Endodermal cell (in vitro differentiated cells): ENCODE measurements at places on chromosomes 3 and 15. TPM values are rescaled to one million over a fixed set of nuclear protein-coding genes. Genes with fewer than 3 reads are reported as not detected.

GRCh38 chr3:16183601-16184270 is 9.3 kb downstream of the GALNT15 start:
- DNase-seq = peak; percentile 17
- H3K36me3 ChIP-seq = no peaks in the 10 kb centered on the region
- H3K27me3 ChIP-seq = peaks cover 29% of the 10 kb centered on the region

DNA sequence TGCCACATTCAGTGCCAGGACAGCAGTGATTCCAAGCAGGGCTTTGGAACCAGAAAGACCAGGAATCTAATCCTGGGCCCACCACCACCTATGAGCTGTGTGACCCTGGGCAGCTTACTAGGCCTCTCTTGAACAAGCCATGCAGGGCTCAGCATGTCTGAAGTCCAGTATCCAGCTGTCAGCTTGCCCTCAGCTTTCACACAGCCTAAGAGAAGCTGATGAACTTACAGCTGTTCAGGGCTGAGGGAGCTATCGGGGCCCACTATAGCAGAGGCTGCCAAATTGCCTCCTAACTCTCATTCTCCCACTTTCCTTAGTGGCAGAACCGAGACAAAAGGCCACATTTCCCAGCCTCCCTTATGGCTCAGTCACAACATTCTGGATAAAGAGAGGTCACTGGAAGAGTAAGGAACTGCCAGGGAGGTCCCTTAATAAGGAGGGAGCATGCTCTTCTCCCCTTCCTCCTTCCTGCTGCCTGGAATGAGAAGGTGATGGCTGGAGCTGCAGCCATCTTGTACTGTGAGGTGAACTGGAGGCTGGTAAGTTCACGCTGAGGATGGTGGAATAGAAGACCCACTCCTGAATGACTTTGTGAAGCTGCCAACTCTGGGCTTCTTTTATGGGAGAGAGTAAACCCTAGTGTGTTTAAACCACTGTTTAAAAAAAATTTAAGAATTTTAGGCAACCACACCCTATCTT is 34.5 kb downstream of the FEM1B start:
- H3K27me3 ChIP-seq = no peaks in the 10 kb centered on the region
- H3K4me3 ChIP-seq = no peak overlapping the region
- H3K27ac ChIP-seq = no peak overlapping the region
- no peaks in the 10 kb centered on the region for H3K36me3 ChIP-seq
- H3K4me1 ChIP-seq = peaks cover 3% of the 10 kb centered on the region

DNA sequence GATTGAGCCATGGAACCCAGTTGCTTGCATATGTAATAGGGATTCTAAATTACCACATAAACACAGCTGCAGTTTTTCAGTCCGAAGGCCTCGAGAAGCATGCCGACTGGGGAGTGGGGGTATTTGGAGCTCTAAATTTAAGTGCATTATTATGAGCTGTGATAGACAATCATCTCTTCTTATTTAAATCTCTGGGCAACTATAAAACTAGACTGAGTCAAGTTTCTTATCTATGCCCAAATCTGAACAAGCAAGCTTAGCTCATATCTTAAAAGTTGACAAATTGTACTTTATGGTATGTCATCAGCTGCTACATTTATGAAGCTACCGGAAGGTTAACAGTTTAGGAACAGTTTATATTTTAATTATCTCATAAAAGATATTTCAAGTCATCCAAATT is 19.5 kb upstream of the THRB start:
- peaks cover 37% of the 10 kb centered on the region for H3K27me3 ChIP-seq
- no peaks in the 10 kb centered on the region for H3K4me1 ChIP-seq
- no peak for DNase-seq
- H3K27ac ChIP-seq = no peak overlapping the region
- H3K36me3 ChIP-seq = no peaks in the 10 kb centered on the region
- no peak overlapping the region for H3K4me3 ChIP-seq

GRCh38 chr15:89368566-89369223 is 34.1 kb upstream of the POLG start:
- DNase-seq = peak; percentile 75
- H3K27me3 ChIP-seq = peaks cover 100% of the 10 kb centered on the region
- peak overlapping the region; percentile 1 for H3K4me3 ChIP-seq
- no peaks in the 10 kb centered on the region for H3K4me1 ChIP-seq
- H3K36me3 ChIP-seq = no peaks in the 10 kb centered on the region

GRCh38 chr15:68565726-68566125 is 13.1 kb upstream of the CORO2B start:
- no peak overlapping the region for H3K27ac ChIP-seq
- H3K27me3 ChIP-seq = peaks cover 2% of the 10 kb centered on the region
- H3K4me3 ChIP-seq = no peak overlapping the region
- DNase-seq = peak; percentile 56

DNA sequence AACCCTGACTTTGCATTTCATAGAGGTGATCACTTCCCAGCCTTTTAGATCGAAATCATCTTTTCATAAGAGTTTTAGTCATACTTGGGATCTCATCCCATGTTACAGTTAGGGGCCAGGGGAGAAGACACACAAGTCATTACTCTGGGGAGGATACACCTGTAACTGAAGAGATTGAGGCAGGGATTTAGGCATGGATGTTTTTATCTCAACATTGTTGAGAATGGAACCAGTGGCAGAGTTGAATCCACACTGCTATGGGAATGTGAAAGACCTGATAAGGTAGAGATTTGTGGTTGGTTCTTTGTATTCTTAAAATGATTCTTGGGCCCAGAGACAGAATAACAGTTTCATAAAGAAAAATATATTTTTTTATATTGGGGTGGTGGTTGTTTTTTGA is 16.2 kb upstream of the CLEC3B start:
- peaks cover 12% of the 10 kb centered on the region for H3K4me1 ChIP-seq
- no peak overlapping the region for H3K4me3 ChIP-seq
- DNase-seq = no peak
- H3K36me3 ChIP-seq = peaks cover 70% of the 10 kb centered on the region
- H3K27me3 ChIP-seq = no peaks in the 10 kb centered on the region

- H3K4me3 ChIP-seq = no peak overlapping the region
- no peak overlapping the region for H3K27ac ChIP-seq
- no peaks in the 10 kb centered on the region for H3K27me3 ChIP-seq
- no peak for DNase-seq
Observed at GRCh38 chr15:61480863-61481262, 251.8 kb upstream of the RORA start.

DNA sequence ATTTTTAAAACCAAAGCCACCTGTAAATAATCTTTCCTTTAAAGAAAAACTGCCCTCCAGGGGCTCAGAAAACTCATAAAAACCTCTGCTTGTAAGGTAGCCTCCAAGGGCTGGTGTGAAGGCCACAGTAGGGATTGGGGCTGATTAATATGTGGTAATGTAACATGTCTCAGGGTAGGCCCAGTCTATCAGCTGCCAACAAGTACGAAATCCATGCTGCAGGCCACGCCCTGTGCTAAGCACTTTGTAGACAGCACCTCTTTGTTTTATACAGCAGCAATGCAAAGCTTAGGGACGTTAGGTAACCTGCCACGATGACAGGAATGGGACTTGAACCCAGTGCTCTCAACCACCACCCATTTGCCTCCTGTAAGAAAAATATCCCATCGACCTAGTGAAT is 65.6 kb upstream of the PRICKLE2 start:
- no peaks in the 10 kb centered on the region for H3K36me3 ChIP-seq
- peaks cover 4% of the 10 kb centered on the region for H3K4me1 ChIP-seq
- H3K4me3 ChIP-seq = no peak overlapping the region
- no peak overlapping the region for H3K27ac ChIP-seq
- DNase-seq = no peak
- H3K27me3 ChIP-seq = no peaks in the 10 kb centered on the region

GRCh38 chr15:68192117-68192516 is 13.0 kb downstream of the CALML4 start:
- DNase-seq = peak; percentile 48
- H3K36me3 ChIP-seq = peaks cover 58% of the 10 kb centered on the region
- H3K4me3 ChIP-seq = no peak overlapping the region
- peaks cover 5% of the 10 kb centered on the region for H3K4me1 ChIP-seq
- H3K27me3 ChIP-seq = no peaks in the 10 kb centered on the region

- no peaks in the 10 kb centered on the region for H3K36me3 ChIP-seq
- peak; percentile 70 for DNase-seq
- H3K4me3 ChIP-seq = no peak overlapping the region
- H3K27me3 ChIP-seq = no peaks in the 10 kb centered on the region
- no peak overlapping the region for H3K27ac ChIP-seq
Observed at GRCh38 chr3:161700998-161701397, 204.4 kb downstream of the OTOL1 start.

DNA sequence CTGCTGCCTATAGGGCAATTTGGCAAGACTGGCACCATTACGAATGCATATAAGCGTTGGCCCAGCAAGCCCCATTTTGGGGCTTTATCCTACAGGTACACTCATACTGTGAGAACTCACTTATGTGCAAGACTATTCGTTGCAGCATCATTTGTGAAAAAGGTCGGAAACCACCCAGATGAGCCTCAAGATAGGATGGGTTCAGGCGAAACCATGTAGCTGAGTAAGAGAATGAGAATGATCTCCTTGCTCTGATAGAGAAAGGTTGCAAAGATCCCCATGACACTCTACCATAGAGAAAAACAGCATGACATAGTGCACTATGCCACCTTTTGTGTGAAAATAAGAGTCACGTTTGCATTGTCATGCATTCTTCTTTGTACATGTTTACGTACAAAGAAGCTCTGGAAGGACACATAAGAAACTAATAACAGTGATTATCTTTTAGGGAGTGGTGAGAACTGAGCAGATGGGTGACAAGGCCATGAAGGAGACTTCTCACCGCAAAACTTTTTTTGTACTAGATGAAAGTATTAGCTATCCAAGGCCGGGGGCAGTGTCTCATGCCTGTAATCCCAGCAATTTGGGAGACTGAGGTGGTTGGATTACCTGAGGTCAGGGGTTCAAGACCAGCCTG is 50.0 kb downstream of the RHCG start:
- H3K4me1 ChIP-seq = no peaks in the 10 kb centered on the region
- DNase-seq = no peak
- no peaks in the 10 kb centered on the region for H3K36me3 ChIP-seq

DNA sequence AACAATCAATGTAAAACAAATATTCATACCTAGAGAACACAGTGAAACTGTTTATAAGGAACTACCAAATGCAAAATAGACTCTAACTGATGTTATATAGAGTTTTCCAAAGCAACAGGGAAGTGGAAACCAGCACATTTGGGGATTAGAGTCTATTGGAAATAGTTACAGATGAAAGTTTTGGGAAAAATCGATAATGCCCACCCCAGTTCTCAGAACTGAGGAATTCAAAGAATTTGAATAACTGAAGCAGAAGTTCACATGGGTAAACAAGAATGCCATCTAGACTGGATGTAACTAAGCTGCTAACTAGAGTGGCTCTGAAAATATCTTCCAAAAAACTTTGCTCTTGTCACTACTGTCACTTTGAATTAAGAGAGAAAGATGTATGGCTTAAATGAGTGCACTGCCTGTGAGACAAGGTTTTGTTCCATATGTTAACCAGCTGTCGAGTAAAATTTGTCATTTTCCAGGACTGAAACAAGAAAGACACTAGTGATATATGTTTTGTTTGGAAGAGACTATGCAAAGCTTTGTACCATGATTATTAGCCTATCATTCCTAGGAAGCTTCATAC is 9.2 kb upstream of the DENND4A start:
- no peak for DNase-seq
- H3K4me1 ChIP-seq = no peaks in the 10 kb centered on the region
- no peak overlapping the region for H3K27ac ChIP-seq
- no peak overlapping the region for H3K4me3 ChIP-seq
- H3K36me3 ChIP-seq = no peaks in the 10 kb centered on the region

DNA sequence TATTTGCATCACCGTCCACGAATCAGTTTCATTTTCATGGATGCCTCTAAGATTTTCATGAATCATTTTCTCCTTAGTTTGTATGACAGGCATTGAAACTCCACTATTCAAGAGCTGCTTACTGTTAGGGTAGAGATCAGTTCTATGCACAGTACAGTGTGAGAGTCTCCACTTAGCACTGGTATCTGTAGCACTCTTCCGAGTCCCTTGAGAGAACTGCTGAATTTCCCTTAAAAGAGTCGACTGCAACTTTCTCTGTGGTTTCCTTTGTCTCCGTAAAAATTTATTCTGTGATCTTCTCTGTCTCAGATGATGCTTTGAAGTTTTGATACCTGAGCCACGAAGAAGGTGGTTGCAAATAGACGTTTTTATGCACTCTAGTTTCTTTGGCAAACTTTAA is 14.8 kb downstream of the GTPBP8 start:
- no peak overlapping the region for H3K27ac ChIP-seq
- no peak overlapping the region for H3K4me3 ChIP-seq
- peaks cover 86% of the 10 kb centered on the region for H3K36me3 ChIP-seq
- H3K27me3 ChIP-seq = no peaks in the 10 kb centered on the region
- peaks cover 5% of the 10 kb centered on the region for H3K4me1 ChIP-seq

GRCh38 chr3:5663601-5664000 is 476.1 kb downstream of the EDEM1 start:
- H3K27me3 ChIP-seq = no peaks in the 10 kb centered on the region
- H3K27ac ChIP-seq = no peak overlapping the region
- no peaks in the 10 kb centered on the region for H3K4me1 ChIP-seq
- H3K36me3 ChIP-seq = no peaks in the 10 kb centered on the region
- H3K4me3 ChIP-seq = no peak overlapping the region
- DNase-seq = no peak

GRCh38 chr3:128489927-128490649 is 2.9 kb downstream of the GATA2 start:
- no peak overlapping the region for H3K27ac ChIP-seq
- peak; percentile 87 for DNase-seq
- no peaks in the 10 kb centered on the region for H3K36me3 ChIP-seq
- H3K4me3 ChIP-seq = peak overlapping the region; percentile 71

- H3K4me1 ChIP-seq = peaks cover 5% of the 10 kb centered on the region
- H3K36me3 ChIP-seq = no peaks in the 10 kb centered on the region
- no peak overlapping the region for H3K27ac ChIP-seq
- DNase-seq = peak; percentile 93
- no peak overlapping the region for H3K4me3 ChIP-seq
Observed at GRCh38 chr15:67820992-67821783, 4.1 kb upstream of the SKOR1 start.

- no peak overlapping the region for H3K4me3 ChIP-seq
- no peak for DNase-seq
- H3K27me3 ChIP-seq = no peaks in the 10 kb centered on the region
- H3K36me3 ChIP-seq = peaks cover 4% of the 10 kb centered on the region
- H3K4me1 ChIP-seq = peaks cover 18% of the 10 kb centered on the region
Observed at GRCh38 chr3:108605028-108605427, 15.5 kb downstream of the DZIP3 start.

The NEDD4 gene
- 9.3 to 10.4 TPM (median 9.3 TPM) in 3 replicates for total RNA-seq

The RGMA gene
- total RNA-seq = 57.0 and 67.1 TPM in 2 replicates

The GPR149 gene
- not detected in 2 replicates for total RNA-seq

The TMEM45A gene
- 5.8 and 6.6 TPM in 2 replicates for total RNA-seq

The DUOX2 gene
- 0.11 to 7.9 TPM (median 0.13 TPM) in 3 replicates for total RNA-seq

The SAMD7 gene
- total RNA-seq = not detected in 3 replicates
